NCI-H187 (cell line): ENCODE measurements at places on chromosomes 16 and 17.

DNA sequence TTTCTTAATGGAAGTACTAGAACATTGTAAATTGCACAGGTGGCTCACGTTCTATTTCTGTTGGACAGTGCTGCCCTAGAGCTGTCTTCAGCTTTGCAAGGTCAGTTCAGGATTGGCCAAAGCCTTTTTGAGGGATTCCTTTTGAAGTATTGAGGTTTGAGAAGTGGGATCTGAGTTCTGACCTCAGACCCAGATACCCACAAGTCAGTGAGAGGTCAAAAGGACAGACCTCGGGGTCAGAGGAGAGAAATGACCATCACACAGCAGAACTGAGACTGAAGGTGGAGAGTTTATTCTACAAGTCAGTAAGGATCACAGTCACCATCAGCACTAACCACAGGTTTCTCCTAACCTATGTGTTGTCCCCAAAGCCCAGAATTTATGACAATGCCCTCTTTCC lies 1.7 kb downstream of the ACSM5 start:
- no peak for DNase-seq

- DNase-seq = no peak
Observed at GRCh38 chr16:78415013-78415412, 315.6 kb downstream of the WWOX start.

- DNase-seq = no peak
Observed at GRCh38 chr17:69434164-69434579, 19.7 kb downstream of the MAP2K6 start.

GRCh38 chr17:79573196-79573896 lies 37.5 kb downstream of the RBFOX3 start:
- peak; percentile 87 for DNase-seq

DNA sequence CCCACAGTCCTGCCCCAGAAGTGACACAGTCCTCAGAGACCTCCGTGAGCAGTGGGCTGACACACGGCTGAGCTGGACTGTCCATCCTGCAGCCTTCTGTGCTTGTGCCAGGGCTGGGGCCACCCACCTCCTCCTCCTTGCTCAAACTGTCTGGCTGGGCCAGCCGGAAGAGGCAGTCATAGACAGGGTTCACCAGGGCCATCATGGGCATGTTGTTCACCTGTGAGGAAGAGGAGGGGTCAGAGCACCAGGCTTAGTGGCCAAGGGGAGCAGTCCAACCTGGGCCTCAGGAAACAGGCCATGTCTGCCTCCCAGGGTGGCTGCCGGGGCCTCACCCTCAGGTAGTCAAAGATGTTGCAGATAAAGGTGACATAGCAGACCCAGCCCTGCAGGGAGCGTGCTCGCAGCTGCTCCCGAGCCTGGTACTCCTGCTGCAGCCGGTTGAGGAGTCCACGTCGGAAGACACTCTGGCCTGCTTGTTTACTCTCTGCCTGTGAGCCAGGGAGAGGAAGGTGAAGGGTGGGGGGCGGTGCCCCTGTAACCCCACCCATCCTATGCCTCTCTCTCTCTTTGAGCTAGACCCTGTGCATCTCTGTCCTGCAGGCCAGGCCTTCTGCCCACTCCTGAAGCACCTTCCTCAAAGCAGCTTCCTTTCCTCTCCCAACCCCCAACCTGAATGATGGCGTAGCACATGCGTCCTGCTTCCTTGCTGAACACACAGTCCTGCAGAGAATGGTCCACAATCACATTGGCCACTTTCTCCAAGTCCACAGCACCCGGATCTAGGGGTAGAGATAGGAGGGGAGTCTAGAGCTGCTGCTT lies 3.4 kb downstream of the MIF4GD start:
- DNase-seq = no peak

GRCh38 chr17:78797691-78798585 lies 15.9 kb upstream of the CYTH1 start:
- no peak for DNase-seq

DNA sequence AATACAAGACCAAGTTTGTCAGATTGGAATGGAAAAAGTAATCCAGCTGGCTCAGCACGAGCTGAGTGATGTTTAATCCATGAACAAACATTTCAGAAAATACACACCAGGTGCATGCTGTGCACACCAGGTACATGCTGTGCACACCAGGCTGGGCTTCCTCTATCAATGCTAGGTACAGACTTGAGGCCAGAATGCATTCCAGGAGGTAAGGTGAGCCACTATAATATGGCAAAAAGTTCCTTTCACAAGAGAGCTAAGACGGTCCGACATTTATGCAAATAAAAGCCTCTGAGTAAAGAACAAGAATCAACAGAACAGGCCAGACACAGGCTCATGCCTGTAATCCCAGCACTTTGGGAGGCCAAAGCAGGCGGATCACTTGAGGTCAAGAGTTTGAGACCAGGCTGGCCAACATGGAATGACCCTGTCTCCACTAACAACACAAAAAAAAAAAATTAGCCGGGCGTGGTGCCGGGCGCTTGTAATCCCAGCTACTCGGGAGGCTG lies 128.2 kb downstream of the ZNF778 start:
- no peak for DNase-seq

DNA sequence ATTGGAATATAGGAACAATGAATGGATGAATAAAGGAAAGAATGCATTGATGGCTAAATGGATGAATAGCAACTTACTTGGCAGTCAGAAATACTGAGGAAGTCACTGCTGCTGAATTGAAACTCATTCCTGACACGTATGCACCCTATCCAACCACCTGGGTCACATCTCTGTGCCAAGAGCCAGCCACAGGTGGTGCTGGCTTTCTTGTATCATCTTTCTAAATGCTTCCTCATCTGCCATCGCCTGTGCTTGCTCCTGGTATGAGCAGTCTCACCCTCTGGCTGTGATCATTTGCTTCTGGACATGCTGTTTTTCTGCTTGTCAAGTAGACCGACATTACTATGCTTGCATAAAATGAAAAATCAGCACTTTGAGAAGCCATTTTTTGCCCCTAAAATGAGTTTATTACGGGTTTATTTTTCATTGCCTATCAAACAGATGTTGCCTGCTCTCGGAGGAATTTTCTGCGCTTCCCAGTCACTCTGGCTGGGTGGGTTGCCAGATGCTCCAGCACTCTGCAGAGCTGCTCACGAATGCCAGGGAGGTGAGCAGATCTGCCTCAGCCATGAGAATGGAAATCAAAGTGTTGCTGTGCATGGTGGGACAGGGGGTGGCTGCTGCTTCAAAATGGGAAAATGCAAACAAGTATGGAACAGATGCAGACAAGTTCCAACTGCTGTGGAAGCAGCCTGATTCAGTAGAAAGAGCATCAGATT lies 1349.6 kb upstream of the CDH8 start:
- DNase-seq = no peak

DNA sequence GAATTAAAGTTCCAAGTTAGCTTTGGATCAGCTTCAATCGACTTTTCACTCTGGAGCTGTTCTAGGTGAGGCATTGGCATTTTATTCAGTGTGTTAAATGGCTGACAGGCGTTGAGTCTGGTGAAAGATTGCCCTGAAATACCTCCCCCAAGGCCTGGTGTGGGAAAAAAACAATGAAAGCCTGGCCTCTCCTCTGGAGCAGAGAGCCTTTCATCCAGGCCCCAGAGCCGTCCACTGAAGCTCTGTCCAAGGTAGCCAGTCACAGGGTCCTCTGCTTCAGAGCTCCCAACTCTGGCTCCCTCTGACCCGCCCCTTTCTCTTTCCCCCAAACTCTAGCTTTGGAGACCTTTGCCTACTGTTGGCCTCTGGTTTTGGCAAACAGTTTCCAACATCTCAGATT lies 123.6 kb upstream of the CRHR1 start:
- DNase-seq = no peak

DNA sequence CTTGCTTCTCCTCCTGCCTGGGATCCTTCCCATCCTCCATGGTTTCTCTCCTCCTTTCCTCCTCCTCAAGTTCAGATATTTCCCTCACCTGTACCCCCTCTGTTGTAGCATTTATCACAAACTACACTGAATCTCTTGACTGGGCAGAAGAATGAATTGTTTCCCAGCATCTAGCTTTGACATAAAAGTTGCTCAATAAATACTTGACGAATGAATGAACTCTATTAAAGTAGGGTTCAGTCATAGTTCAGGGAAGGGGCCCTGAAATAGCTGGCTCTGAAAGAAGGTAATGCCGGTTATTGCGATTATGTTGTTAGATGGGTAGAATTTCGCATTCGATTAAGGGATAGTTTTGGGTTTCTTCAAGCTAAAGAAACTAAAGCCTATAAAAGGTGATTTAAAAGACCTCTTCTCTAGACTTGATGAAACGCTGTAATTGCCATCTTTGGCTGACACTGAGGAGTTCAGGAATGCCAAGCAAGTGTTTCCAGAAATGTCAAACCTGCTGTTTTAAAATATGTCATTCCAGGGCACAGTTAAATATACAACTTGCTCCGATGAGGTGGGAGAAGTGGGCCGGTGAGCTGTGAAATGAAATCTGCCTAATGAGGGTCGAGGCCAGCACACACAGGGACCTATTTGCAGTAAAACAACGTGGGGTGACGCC lies 1.0 kb upstream of the CPD start:
- DNase-seq = no peak

DNA sequence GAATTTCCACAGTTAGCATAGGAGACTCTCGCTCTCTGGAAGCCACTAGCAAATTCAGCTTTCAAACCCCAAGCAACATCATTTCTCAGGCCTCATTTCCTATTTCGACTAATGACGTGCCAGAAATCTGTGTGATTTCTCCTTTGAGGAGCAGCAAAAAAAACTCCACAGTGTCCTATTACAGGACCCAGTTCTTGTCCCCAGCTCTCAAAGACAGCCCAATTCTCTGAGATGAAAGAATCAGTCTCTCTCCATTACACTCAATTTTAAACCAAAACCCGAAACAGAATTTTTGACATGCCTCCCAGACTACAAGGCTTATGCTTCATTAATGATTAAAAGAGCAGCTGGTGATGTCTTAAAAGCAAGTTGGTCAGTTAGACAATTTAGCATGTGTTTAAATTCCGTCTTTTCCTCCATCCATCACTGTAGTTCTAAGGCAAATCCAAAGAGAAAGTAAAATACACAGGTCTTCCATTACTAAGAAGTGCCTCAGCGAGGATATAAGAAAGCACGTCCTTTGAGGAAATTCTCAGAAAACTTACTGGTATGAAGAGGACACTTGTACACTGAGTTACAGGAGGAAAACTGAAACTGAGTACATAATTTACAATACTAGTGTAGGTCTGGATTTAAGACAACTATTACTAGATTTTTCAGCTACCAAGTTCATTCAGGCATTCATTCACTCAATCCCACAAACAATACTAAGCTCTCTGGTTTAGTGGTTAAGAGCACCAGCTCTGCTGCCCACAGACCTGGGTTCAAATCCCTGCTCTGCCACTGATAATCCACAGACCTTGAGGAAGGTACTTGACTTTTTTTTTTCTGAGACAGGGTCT lies 12.5 kb downstream of the TOM1L2 start:
- DNase-seq = no peak

DNA sequence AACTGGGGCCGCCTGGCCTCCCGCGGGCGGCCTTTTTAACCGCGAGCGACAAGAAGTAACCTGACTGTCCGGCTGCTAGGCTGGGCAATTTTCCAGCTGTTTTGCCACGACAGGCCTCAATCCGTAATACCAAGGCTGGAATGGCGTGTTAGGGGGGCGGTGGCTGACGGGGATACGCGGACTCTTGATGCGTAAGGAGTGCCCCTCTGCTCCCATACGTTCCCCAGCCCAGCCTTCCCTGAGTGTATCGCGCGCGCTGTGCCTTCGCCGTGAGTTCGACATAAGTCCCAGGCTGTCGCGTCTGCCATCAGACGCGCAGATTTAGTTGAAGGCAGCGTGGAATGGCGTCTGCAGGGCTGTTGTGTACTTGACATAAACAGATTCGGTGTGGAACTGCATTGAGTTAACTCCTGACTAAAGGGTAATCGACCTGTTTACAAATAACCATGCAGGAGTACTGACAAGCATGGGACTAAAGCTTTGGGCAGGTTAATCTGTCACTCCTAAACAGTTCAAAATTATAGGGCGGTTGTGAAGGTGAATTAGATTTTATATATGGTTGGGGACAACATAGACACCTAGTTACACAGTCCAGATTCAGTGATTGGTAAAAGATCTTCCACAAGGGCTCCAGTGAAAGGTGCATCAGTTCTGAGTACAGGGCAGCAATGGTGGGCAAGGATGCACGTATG lies 16.6 kb upstream of the ERN1 start:
- peak; percentile 32 for DNase-seq

GRCh38 chr16:80509872-80510271 lies 30.9 kb upstream of the DYNLRB2 start:
- DNase-seq = no peak

GRCh38 chr16:23119570-23119969 lies 29.7 kb downstream of the USP31 start:
- no peak for DNase-seq

DNA sequence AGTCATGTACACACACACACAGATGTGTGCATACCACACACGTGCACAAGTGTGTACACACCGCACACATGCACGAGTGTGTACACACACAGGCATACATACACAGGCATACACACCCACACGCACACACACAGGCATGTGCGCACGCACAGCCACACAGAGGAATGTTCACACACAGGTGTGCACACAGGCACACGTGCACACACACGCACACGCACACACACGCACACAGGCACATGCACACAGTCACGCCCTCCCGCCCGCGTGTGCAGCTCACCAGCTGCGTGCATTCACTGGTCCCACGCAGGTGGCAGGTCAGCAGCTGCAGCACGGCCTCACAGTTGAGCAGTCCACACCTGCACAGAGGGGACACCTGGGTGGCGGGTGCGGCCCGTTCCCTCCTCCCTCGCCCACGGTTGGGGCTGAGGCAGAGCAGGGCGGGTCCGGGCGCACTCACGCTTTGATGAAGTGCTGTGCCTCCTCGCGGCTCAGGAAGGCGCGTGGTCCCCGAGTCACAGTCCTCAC lies 7.7 kb downstream of the TEPSIN start:
- DNase-seq = no peak

- DNase-seq = no peak
Observed at GRCh38 chr16:2897110-2897509, 14.1 kb downstream of the FLYWCH2 start.

GRCh38 chr17:82120148-82120547 lies 22.1 kb upstream of the FASN start:
- no peak for DNase-seq

GRCh38 chr16:19710991-19711545 lies 7.0 kb downstream of the KNOP1 start:
- no peak for DNase-seq

- DNase-seq = no peak
Observed at GRCh38 chr17:67950945-67951344, 45.3 kb downstream of the C17orf58 start.

DNA sequence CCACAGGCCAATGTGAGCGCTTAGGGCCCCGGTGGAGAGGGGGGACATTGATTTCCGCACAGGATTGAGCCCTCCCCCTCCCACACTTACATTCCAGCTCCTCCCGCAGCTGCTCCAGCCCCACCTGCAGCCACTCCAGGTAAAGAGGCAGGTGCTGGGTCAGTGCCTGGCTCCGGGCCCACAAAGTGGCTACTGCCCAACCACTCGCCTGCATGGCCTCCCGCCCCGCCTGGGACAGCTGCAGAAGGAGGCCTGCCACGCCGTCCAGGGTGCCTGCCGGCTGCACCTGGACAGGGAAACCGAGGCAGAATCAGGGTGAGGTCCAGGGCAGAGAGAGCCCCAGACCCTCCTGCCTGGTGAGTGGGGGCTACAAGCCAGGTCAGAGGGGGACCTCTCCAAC lies 46.3 kb downstream of the RMI2 start:
- DNase-seq = peak; percentile 27

GRCh38 chr16:11297492-11298142 lies 16.5 kb upstream of the PRM1 start:
- peak; percentile 73 for DNase-seq

- no peak for DNase-seq
Observed at GRCh38 chr16:57315416-57315815, 30.9 kb upstream of the PLLP start.
